Stimulated activated CD4-positive, alpha-beta T cell treated with anti-CD3 and anti-CD28 coated beads, Interleukin-1b, Interleukin-23, amount 100 ng/mL, for 48 hours (primary cell): ENCODE measurements at places on chromosomes 1 and 21.

DNA sequence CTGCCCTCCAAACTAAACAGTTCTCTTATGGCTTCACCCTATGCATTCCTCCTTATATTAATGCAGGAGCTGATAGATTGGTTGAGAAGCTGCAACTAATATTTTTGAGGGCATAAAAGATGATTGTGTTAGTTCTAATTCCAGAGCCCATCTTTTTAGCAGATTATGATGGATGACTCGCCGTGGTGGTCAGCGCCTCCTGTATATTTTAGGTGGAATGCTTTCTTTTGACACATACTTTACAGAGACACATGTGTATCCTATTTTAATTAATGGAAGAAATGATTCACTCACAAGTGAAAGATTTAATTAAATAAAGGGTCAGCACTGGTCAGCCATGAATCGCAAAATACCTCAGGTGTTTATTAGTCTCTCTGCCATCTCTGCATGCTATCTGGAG lies 120.7 kb downstream of the TM2D1 start:
- no peak for DNase-seq

DNA sequence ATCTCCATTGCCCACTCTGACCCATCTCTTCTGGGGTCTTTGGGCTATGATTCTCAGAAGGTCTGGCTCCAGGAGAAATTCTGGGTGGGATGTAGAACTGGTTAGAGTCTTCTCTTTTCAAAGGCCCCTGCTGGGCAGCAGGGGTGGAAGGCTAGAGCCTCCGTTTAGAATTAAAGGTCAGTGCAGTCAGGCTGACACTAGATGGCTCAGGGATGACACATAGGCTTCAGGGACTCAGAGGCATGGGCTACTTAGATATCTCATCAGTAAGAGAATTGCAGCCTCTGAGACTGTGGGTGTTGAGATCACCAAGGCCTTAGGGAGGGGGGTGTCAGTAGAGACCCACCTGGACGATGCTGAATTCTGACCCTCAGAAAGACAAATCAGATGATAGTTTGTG lies 12.6 kb upstream of the PPM1J start:
- DNase-seq: no peak

DNA sequence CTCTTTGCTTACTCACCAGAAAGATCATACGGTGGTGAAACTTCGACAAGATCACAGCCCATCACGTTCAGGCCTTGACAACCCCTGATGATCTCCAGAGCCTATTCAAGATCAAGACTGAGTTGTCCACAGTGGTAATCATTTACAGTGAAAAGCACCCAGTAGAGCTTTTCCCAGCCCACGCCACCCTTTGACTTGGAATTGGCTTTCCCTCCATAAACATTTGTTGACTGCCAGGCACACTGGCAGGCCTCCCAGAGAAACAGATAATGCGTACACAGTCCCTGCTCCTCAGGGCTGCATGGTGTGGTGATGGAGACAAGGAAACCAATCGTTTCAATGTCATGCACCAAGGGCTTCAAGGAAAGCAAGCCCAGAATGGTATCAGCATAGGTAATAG lies 10.1 kb downstream of the AGMAT start:
- no peak for DNase-seq

DNA sequence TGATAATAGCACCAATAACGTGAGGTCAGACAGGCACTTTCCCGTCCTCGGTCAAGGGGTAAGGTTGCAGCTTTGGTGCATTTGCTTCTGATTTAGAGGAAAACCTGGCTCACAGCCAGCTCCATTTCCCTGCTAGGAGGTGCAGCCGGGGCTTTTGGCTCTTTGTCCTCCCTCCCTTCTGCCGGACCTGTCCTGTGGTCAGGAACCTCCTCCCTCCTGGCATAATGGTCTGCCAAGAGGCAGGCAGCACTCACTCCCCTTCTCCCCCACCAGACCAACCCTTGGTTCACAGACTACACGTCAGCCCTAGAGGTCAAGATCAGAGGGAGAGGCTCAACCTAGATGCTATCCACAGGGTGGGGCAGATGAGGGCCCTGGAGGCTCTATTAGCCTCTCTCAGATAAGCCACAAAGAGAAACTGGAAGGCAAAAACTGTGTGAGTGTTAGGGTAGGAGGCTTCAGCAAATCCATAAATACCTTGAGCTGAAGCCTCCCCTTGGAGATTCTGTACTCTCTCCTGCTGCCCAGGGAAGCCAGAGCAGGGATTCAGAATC lies 64.8 kb downstream of the PLXNA2 start:
- DNase-seq: no peak

GRCh38 chr1:1857096-1857703 lies 33.7 kb downstream of the GNB1 start:
- DNase-seq: no peak

DNA sequence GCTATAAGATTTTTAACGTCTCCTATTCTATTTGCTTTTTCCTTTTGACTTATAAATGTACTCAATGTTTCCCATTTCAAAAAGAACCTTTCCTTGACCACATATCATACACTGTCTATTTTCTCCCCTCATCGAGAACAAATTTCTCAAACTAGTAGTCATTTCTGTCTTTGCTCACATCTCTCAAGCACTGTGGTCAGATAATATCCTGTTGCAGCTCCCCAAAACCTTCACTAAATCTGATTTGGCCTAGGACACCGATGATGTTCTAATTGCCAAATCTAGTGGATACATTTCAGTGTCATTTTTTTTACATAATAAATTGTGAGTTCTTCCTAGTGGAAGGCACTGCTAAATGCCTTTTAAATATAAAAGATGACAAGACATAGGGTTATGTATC lies 19.4 kb downstream of the CXADR start:
- no peak for DNase-seq

DNA sequence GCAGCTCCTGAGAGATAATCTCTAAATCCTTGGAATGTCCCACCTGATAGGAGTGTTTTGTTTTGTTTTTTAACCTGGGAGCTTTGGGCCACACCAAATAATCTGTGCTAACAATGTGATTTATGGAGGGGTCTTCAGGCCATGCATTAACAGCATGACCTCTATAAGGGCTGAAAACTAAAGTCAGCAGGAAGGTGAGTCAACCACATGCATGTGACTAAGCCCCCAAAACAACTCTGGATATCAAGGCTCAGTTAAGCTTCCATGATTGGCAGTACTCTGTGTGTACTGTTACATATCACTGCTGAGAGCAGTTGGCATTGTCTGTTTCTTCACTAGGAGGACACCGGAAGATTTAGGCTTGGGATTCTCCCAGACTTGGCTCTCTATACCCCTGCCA lies 10.7 kb downstream of the AUNIP start:
- DNase-seq: no peak

GRCh38 chr1:184803180-184803492 lies 48.5 kb upstream of the EDEM3 start:
- no peak for DNase-seq

- no peak for DNase-seq
Observed at GRCh38 chr1:10606064-10606463, 131.3 kb downstream of the PEX14 start.

GRCh38 chr21:18987520-18988026 lies 584.0 kb upstream of the TMPRSS15 start:
- DNase-seq: no peak
